SK-N-MC (cell line): ENCODE measurements at places on chromosomes 3 and 15.

GRCh38 chr3:71984843-71985613 is 200.1 kb upstream of the PROK2 start:
- DNase-seq = peak; percentile 3

DNA sequence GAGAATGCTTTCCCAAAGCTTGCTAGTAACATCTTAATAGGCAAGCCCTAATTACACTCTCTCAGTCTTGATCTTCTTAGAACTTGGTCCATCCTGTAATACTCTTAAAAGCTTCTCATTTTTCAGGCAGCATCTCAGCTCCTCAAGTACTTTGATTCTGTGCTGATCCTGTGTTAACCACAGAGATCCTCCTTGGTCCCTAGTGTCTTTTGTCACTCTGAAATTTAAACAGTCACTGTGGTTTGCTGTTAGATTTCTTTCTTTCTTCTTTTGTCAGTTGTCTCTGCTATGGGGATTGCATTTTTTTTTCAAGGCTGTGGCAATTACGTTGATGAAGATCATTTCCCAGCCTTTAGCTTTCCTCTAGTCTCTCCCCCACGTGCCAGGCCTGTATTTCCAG is 26.0 kb upstream of the UBE3A start:
- no peak for DNase-seq

DNA sequence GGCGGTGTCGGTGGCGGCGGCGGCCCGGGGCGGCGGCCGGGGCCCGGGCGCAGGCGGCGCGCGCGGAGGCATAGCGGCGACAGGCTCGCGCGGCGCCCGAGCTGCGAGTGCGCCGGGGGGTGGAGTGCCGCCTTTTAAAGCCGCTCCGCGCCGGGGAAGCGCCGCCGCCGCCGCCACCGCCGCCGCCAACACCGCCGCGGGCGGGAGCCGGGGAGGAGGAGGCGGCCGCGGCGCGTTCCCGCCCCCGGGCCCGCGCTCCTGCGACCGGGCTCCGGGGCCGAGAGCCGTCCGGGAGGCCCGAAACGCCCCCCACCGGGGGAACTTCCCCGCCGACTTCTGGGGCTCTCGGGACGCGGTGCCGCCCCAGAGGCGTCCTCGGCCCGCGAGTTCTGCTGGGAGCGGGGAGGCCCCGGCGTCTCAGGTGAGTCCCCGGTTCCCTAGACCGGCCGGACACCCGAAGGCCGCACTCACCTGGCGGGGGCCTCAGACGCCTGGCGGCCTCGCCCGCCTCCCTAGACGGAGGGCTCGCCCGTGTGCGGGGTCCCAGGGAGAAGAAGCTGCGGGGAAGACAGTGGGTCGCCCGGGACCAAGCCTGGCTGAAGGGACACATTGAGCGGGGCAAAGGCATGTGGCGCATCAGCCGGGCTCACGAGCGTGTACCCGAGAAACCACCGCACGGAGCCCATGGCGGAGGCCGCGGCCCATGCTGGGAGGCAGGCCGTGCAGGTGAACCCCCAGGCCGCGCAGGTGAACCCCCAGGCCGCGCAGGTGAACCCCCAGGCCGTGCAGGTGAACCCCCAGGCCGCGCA is at the start of gene PCSK6:
TSS of gene PCSK6 (minus strand) at position 109 of the 809 bp plus-strand sequence. CDS start at position 72, 37 bp downstream.
- DNase-seq = no peak

DNA sequence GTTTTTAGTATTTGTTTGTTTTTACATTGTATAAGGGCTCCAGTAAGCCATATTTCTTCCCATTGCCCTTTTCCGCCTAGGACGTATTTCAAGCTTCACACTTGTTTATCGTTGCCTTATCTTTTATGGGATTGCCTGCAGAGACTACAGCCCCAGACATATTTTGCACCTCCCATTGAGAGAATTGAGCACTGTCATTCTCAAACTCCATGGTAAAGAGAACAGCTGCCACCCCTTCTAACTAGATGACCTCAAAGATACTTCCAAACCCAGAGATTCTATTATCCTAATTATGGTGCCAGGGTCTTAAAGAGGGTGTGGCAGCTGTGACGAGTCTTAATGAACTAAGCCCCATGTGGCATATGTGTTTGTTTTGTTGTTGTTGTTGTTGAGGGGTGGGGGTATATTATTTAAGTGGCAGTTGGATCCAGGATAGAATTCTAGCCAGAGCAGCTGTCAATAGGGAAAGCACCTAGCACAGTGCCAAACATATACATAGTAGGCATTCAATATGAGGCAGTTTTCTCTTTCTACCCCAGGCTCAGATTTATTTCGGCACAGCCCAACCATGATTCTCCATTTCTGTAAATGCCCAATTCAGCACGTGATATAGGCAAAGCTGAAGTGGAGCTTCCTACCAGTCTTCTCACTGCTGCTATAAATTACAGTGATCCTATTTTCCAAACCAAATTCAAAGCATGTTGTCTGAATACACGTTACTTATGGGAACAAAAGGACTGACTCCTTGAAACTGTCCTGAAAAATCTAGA is 932 bp upstream of the TP53BP1 start:
- no peak for DNase-seq

- DNase-seq = no peak
These were observed 176.4 kb downstream of the APBA2 start for GRCh38 chr15:29062179-29062591.

- no peak for DNase-seq
These were observed 32.0 kb upstream of the GALNT15 start for GRCh38 chr3:16142350-16143025.

DNA sequence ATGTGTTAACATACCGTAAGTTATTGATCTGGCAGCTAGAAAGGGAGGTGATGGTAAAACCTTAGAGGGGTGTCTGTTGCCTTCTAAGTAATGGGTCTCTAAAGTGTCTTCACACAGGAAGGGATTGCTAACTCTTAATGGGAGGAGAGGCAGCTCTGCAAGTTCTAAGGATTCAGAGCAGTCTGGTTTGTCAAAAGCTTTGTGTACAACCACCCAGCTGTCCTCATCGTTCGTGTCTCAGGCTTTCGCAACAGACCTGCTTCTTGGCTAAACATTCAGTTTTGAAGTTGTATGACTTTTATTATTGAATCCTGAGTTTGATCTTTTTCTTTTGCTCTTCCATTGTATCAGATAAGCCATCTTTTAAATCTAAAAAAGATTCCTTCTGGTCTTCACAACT is 404.9 kb downstream of the SQOR start:
- DNase-seq = no peak

GRCh38 chr3:139455855-139456254 is 20.5 kb downstream of the RBP2 start:
- DNase-seq = no peak

DNA sequence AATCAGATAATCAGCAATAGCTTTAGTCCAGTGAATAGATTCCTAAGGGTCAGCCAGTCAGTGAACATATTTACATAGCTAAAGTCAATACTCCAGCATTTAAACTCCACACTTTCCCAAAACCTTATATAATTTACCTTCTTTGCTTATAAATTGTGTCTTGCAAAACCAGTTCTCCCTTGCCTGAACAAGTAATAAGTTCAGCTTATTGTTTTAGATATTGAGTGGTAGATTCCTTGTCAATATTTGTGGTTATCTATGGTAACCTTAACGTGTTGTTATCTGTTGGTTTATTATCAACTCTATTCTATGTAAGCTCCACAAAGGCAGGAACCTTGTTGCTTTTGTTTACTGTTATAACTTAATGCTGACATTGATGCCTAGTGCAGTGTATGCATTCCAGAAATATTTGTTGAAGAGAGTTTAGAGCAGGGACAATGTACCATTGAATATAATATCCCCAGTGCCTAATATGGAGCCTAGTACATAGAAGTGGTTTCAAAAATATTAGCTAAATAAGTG is 24.0 kb downstream of the PLSCR5 start:
- no peak for DNase-seq

GRCh38 chr15:75454471-75455378 is 3.2 kb upstream of the SIN3A start:
- DNase-seq = no peak

DNA sequence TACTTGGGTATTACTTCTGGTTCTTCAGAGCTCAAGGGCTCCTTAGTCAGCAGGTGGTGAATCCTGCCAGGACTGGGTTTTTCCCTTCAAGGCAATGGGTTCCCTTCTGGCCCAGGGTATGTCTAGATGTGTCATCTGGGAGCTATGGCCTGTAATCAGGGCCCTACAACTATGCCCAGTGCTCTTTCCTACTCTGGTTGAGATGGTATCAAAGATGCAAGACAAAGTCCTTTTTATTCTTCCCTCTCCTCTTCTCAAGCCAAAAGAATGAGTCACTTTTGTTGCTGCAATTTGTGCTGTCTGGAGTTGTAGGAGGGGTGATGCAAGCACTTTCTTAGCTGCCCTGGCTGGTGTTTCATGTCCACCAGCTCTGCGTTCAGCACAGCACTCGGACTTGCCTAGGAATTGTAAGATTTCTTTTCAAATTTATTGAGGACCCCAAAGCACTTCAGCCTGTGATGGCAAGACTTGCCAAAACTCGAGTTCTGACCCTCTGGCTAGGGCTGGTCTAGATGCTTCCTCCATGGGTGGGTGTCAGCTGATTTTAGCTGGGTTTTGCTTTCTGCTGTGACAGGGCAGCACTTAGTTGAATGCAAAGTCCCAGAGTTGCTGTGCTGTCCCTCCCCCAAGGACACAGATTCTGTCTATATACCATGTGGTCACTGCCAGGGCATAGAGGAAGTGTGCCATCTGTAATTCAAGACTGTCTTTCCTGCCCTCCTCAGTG is 129.2 kb upstream of the CBLB start:
- DNase-seq = no peak

- no peak for DNase-seq
These were observed 82.6 kb downstream of the PDZRN3 start for GRCh38 chr3:73542136-73542535.

DNA sequence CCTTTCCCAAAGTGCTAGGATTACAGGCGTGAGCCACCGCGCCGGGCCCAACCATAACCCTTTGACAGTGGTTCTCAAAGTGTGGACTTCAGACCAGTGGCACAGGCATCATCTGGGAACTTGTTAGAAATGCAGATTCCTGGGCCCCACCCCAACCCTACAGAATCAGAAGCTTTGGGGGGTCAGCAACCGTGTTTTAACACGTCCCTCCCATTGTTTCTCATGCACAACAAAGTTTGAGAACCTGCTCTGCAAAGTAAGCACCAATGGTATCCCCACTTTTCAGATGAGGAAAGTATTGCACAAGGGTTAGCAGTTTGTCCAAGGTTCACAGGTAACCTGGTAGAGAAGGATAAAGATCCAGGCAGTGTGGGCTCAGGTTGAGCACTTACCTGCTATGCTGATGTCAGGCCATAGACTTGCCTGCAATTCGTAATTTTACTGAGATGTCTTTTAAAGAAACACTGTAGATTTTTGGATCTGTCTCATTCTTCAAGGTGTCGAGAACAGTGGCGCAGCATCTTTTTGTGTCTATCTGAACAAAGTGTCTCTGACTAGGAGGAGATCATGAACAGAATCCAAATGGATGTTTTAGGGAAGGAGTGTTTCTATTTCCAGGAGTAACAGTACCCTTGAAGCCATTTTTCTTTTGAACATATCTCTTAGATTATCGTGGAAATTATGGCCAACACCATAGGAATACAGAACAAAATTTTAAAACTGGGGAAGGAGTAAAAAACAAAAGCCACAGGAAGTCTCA is 2.5 kb downstream of the GXYLT2 start:
- DNase-seq = no peak

DNA sequence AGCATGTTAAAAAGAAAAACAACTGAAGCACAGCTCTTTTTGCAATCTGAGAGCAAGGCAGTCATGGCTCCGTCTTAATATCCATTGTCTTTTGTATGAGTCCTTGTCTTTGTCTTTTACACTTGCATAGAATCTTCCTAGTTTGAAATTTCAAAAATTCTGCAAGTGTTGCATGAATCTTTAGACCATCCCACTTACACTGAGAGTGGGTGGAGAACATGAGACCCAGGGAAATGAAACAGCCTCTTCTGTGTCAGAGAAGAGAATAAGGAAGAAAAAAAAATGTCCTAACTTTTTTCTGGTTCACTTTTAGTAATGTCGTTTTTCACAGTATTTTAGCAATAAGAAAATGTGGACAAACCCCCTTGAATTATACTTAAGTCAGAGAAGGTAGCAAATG is 12.1 kb upstream of the DCLK3 start:
- DNase-seq = no peak
